ENCODE measurements at places on chromosomes 1 and 21.

- peak; percentile 74 for DNase-seq
These were observed 58.4 kb upstream of the COL6A1 start for GRCh38 chr21:45923146-45923545.

- DNase-seq: no peak
These were observed 1.9 kb downstream of the MAP3K6 start for GRCh38 chr1:27364696-27365371.

- no peak for DNase-seq
These were observed 54.7 kb downstream of the NDUFS5 start for GRCh38 chr1:39080831-39081270.

GRCh38 chr1:2607641-2608091 lies 21.1 kb downstream of the PRXL2B start:
- no peak for DNase-seq

DNA sequence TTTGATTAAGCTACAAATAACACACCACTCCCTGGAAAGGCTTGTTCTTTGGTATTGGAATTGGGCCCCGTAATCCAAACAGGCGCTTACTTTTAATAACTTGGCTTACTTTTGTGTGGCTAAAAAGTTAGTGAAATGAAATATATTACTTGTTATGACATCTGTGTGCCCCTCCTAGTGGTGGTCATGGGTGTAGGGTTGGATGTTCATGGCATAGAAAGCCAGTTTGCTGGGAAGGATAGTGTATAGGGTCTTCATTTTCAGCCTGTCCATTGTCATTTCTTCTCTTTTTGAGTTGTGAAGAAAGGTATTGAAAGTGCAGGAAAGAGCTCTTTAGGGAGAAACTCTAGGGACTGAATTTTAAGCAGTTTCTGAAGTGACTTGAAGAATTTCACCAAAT lies 5.9 kb downstream of the CDC14A start:
- DNase-seq: no peak

Data from suppressor macrophage (primary cell).